ENCODE measurements at places on chromosomes 7 and 10.

GRCh38 chr10:11530806-11531205 lies 80.6 kb downstream of the USP6NL start:
- no peak for DNase-seq

- no peak for DNase-seq
Measured at GRCh38 chr7:30908681-30909080, 3.0 kb upstream of the AQP1 start.

GRCh38 chr7:143900230-143900766 lies 1.7 kb downstream of the TCAF1 start:
- DNase-seq: no peak

DNA sequence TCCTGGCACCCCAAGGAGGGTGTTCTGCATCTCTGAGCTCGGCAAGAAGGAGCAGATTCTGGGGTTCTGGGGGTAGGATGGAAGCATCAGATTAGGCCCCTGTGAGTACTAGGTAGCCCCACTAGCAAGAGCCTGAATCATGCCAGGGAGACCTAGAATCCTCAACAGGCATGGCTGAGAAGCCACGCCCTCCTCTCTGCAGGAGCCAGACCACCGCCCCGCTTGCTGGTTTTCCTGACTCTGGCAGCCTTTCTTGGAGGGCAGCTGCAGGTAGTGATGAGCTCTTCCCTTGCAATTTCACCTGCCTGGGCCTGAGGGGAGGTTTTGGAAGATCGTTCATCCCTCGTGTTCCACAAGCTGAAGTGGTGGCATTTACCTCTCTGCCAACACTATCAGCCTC lies 68.9 kb upstream of the PRLHR start:
- no peak for DNase-seq

- no peak for DNase-seq
Measured at GRCh38 chr7:41005374-41005901, 697.5 kb downstream of the INHBA start.

Data from stimulated activated CD8-positive, alpha-beta memory T cell treated with anti-CD3 and anti-CD28 coated beads, Interleukin-4, amount 100 ng/mL, for 1 hour (primary cell).